EH (cell line): ENCODE measurements at places on chromosomes 1 and 21.

GRCh38 chr21:33286600-33287456 lies 20.7 kb downstream of the IL10RB start:
- peak; percentile 82 for DNase-seq

- DNase-seq: no peak
These were observed 262.9 kb downstream of the RHOU start for GRCh38 chr1:228998179-228998578.

- DNase-seq: peak; percentile 31
These were observed 110.0 kb downstream of the ADSS2 start for GRCh38 chr1:244341455-244342450.

DNA sequence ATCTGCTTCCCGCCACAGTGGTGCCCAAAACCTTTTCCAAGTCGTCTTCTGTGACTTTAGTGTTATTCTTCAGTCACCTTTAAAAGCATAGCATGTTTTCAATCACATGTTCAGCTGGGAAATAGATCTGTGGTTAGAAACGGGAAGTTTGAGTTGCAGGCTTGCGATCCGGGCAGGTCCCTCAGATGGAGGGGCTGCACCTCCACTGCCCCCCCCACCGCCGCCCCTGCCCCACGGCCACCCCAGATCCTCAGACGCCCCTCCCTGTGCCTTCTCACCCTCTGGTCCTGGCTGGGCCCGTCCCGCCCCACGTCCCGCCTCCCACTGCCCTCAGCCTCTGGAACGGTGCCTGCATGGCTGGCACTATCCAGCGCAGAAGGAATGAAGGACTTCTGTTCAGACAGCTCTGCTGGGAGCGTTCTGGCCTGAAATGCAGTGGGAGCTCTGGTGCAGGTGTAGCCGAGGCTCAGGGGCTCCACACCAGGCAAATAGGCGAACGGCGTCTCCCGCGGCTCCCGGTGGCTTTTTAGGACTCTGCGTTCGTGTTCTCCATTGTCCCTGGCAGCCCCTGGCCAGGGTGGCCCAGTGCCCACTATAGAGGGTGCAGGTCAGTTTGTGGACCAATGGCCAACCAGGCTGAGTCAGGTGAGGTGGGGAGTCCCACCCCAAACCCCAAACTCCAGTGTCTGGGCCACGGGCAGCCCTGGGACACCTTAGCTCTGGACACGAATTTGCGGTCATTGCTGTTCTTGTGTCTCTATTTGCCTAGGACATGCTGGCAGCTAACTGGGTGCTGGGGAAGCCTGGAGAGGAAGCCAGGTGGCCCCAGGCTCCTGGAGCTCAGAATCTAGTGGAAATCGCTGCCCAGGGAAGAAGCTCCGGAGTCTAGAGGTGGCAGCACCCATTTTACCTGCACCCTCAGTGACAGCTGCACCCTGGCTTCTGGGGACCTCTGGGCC lies 67.1 kb downstream of the FAAP20 start:
- no peak for DNase-seq

GRCh38 chr1:212601524-212601923 lies 7.0 kb upstream of the ATF3 start:
- DNase-seq: no peak

DNA sequence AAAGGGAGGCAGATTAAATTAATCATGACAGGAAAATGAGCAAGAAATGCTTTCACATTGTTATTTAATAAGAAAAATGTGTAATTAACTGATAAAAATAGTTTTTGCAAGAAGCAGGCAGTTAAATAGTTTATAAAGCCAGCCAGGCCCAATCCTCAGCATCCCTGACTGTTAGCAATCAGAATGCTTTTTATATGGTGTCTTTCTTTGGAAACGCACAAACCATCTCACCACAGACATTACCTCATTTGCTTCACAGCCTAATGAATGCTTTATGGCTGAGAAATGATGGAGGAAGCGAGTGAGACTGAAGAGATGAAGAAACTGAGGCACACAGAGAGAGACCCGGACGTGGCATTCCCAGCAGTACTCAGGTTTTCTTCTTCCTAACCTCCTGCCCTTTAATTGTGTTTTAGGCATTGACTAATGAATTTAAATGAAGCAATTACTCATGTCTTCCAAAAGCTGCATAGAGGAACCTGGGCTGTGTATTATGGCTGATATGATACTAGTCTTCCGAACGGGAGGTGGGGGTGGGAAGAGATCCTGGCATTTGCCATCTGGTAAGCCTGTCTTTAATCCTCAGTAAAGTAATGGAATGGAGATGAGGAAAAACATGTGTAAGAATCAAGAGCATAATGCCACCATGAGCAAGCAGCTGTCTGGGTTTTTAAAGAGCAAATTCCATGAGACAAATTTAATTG lies 116.1 kb upstream of the LMO4 start:
- peak; percentile 56 for DNase-seq
